Large intestine (tissue), 12 donors: ENCODE measurements at places on chromosomes 13 and 19.

- no peaks in the 10 kb centered on the region for H3K27me3 ChIP-seq
- peak; percentile 62 for DNase-seq
- peaks cover 20% of the 10 kb centered on the region for H3K4me1 ChIP-seq
- H3K36me3 ChIP-seq, result no peaks in the 10 kb centered on the region
- no peak overlapping the region for H3K27ac ChIP-seq
Measured at GRCh38 chr19:49506575-49507105, 5.8 kb upstream of the FCGRT start.

- DNase-seq, result no peak
- H3K4me3 ChIP-seq, result no peak overlapping the region
- H3K27me3 ChIP-seq, result no peaks in the 10 kb centered on the region
- no peaks in the 10 kb centered on the region for H3K4me1 ChIP-seq
Measured at GRCh38 chr13:101098873-101099272, 317.4 kb downstream of the NALCN start.

GRCh38 chr19:1999856-2000515 is 15.5 kb downstream of the BTBD2 start:
- no peak overlapping the region for H3K27ac ChIP-seq
- peaks cover 45% of the 10 kb centered on the region for H3K36me3 ChIP-seq
- H3K4me1 ChIP-seq, result no peaks in the 10 kb centered on the region
- H3K27me3 ChIP-seq, result no peaks in the 10 kb centered on the region
- no peak for DNase-seq
- no peak overlapping the region for H3K4me3 ChIP-seq

- no peaks in the 10 kb centered on the region for H3K27me3 ChIP-seq
- no peak for DNase-seq
- H3K4me1 ChIP-seq, result no peaks in the 10 kb centered on the region
Measured at GRCh38 chr13:48398450-48399095, 14.3 kb downstream of the LPAR6 start.

- DNase-seq, result peak; percentile 74
- H3K4me3 ChIP-seq, result peak overlapping the region; percentile 4
- H3K27me3 ChIP-seq, result peaks cover 55% of the 10 kb centered on the region
- H3K27ac ChIP-seq, result no peak overlapping the region
- H3K36me3 ChIP-seq, result peaks cover 4% of the 10 kb centered on the region
Measured at GRCh38 chr19:45152504-45153338, 8.1 kb downstream of the NKPD1 start.

- H3K4me3 ChIP-seq, result no peak overlapping the region
- H3K27me3 ChIP-seq, result no peaks in the 10 kb centered on the region
- no peak overlapping the region for H3K27ac ChIP-seq
- H3K4me1 ChIP-seq, result no peaks in the 10 kb centered on the region
- no peaks in the 10 kb centered on the region for H3K36me3 ChIP-seq
Measured at GRCh38 chr13:39776439-39776838, 121.0 kb downstream of the COG6 start.
